CD4-positive, alpha-beta T cell treated with Interleukin-15 for 4 hours (primary cell): ENCODE measurements at places on chromosomes 3 and 15.
A peak's percentile ranks its signal among the peaks of the same experiment; 100 is the strongest.

- no peak for DNase-seq
These were observed 146.1 kb downstream of the SNRK start for GRCh38 chr3:43432462-43432861.

- no peak for DNase-seq
These were observed 308.5 kb upstream of the ROPN1 start for GRCh38 chr3:124300416-124300815.

DNA sequence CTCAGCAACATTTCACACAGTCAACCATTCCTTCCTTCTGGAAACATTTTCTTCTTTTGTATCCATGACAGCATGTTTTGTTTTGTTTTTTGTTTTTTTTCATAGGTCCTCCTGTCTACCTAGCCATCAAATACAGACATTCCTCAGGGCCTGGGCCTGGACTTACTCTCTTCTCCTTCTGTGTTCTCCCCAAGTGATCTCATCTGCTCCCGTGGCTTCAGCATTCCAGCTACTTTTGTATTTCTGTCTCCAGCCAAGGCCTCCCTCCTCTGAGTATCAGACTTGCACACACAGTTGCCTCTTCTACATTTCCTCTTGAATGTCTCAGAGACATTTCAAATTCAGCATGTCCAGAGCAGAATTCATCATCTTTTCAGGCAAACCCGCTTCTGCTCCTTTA lies 82.4 kb downstream of the HCN4 start:
- DNase-seq, result no peak

- DNase-seq, result no peak
These were observed 36.5 kb upstream of the HACD2 start for GRCh38 chr3:123621186-123621849.

DNA sequence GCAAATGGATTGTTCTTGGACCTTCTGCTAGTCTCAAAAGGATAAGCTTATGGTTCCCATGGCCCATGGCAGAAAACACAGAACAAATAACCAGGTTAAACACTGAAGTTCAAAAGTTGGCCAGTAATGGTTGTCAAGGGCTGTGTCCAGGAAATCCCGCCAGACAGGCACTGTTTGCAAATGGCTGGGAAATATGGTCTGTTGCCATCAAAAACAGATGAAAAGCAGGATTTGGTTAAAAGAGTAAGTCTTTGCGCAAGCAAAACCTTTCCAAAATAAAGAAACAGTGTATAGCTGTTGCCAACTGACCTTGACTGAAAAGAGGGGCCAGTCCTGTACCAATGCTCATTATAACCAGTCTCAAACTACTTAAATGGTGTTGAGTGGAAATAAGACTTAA lies 58.6 kb downstream of the WWTR1 start:
- DNase-seq, result no peak

GRCh38 chr3:102521246-102521645 lies 86.4 kb downstream of the ZPLD1 start:
- no peak for DNase-seq

DNA sequence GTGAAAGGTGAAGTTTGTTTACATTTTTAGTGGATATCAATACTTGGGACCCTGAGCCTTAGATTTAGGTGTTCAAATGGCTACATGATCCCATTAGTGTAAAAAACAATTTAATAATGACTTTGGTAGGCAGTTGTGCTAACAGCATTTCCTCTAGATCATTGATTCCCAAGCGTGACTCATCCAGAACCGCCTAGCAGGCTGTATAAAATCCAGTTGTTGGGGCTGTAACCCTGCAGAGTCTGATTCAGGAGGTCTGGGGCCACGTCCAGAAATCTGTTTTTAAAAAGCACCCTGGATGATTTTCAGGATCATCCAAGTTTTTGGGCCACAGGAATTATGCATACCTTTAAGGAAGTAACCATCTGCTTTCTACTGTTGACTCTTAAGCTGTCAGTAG lies 156.4 kb downstream of the TP63 start:
- DNase-seq, result no peak

DNA sequence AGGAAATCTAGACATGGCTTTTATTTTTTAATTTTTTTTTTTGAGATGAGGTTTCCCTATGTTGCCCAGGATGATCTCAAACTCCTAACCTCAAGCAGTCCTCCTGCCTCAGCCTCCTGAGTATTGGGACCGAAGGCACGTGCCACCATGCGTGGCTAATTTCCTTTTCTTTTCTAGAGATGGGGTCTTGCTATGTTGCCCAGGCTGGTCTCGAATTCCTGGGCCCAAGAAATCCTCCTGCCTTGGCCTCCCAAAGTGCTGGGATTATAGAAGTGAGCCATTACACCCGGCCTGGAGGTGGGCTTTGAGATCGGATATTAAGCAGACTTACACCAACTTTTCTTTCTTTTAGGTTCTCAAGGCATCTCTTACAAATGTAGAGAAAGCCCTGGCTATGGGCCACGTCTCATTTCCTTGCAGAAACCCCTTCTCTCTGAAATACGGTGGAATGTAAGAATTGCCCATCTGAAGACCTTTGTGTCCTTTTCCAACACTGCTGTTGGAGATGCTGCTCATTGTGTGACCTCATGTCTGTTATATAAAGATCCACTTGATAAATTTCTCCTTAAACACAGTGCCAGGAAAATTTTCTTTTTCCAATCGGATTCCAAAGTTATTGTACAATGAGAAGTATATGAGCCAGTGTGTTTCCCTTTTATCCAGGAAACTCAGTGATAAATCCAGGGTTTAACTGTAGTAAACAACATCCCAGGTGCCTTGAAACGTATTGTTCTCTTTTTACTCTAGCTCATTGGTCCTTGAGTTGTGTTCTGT lies 36.8 kb upstream of the CFAP161 start:
- no peak for DNase-seq

DNA sequence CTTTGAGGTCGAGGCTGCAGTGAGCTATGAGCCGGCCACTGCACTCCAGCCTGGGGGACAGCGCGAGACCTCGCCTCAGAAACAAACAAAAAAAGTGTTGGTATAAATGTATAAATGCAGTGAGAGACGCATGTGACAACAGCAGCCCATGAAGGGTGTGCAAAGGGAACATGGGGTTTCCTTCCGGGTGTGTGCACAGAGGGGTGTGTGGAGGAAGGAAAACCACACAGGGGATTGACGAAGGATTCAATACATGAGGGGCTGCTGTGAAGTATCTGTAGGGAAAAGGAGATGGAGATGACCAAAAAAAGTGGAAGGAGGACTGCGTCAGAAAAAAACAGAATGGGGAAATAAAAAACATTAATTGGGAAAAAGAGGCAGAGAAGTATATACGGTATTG lies 1.1 kb downstream of the MTFMT start:
- no peak for DNase-seq

- peak; percentile 36 for DNase-seq
These were observed 137.7 kb downstream of the BBX start for GRCh38 chr3:107660306-107660976.

DNA sequence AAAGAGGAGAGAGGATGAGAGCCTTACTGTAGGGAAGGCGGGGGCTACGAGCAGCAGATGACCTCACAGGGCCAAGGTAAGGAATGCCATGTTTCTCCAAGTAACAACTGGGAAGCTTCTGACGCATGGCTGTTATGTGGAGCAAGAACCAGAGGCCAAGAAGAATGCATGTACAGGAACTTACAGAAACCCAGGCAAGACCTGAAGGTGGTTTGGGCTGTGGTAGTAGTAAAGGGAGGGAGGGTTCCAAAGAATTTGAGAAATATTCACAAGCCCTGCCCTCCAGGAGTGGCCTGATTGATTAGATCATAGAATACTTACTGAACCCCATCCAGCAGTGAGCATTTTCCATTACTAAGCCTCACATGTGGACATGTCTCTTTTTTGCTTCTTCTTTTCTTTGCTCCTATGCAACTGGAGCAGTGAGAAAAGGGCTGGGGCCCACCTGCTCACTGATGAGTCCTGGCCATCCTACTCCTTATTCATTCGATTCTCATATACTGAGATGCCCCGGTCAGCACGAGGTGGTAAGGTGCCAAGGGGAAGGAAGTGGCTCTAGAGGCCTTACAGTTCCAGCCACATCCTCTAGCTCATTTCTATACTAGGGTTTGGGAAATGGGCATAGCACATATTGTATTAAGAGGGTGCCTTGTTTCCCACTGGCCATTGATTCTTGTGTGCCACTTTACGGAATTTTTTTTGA lies 8.3 kb upstream of the SLC12A8 start:
- DNase-seq, result no peak

DNA sequence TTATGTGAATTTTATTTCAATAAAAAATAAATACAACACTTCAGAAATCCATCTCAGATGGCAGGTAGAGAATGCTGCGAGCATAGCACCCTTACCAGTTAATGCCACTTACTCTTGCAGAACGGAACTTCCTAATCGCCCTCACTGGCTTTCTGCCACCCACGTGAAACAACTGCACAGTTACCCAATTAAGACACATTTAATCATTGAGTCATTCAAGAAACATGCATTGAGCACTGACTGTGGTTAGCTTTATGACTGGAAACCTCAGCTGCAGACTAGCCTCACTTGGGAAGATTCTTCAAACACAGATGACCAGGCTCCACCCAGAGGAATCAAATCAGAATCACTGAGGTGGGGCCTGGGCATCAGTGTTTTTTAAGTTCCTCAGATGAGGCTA lies 5.6 kb upstream of the MFGE8 start:
- no peak for DNase-seq

DNA sequence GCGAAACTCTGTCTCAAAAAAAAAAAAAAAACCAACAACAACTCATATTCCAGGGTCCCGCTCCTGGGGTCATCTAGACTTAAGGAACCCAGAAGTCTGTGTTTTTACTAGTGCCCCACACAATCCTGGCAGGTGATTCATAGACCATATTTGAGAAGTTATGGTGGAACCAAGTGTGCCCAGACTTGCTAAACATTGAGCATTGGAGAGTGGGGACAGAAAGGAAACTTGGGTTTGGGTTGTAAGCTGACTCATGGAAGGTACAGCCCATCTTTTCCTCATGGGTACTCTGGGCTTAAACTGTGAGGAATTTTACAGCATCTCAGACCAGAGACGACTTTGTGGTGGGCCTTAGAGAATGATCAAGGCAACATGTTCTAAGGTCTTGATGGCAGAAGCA lies 18.3 kb upstream of the IGF2BP2 start:
- no peak for DNase-seq

GRCh38 chr3:74353039-74353438 lies 261.4 kb downstream of the CNTN3 start:
- DNase-seq, result no peak

GRCh38 chr15:62913246-62913645 lies 129.3 kb upstream of the TPM1 start:
- DNase-seq, result no peak

GRCh38 chr3:50608278-50608677 lies 3.3 kb downstream of the CISH start:
- DNase-seq, result no peak

DNA sequence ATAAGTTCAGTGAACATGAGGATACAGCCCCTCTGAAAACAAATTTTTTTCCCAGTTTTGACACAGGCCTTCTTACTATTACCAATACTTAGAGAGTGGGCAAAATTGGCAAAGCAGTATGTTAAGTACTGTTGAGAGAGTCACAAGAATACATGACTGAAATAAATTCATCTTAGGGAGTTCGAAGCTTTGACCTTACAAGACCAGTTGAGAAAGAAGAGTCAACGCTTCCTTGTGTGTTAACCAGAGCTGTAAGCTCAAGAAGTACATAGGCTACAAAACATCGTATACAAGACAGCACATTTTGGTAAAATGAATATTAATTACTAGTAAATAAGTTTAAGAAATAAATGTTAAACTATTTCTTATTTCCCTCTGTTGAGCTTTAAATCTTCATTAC lies 164.4 kb upstream of the RORA start:
- no peak for DNase-seq

GRCh38 chr15:92149029-92149428 lies 244.7 kb upstream of the ST8SIA2 start:
- DNase-seq, result no peak

DNA sequence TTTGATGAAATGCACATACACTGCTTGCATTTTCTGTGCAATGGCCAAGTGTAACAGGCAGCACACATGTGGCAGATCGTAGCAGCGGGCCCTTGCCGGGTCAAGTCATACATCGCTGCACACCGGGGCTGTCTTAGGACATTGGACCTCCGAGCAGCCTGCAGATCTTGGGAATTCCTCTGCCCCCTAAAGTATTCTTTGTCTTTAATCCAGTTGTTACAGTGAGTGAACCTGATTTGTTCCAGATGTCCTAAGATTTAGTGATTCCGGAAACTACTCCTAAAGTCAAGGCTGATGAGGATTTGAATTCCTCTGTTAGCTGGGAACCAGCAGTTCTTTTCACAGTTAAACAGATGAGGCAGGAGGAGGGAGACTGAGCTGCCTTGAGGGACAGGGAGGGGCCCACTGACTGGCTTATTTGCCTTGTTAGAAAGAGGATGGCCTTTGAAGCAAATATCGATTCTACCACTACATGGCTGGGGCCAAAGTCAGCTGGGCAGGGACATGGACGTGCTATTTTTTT lies 190.7 kb upstream of the CTDSPL start:
- no peak for DNase-seq

DNA sequence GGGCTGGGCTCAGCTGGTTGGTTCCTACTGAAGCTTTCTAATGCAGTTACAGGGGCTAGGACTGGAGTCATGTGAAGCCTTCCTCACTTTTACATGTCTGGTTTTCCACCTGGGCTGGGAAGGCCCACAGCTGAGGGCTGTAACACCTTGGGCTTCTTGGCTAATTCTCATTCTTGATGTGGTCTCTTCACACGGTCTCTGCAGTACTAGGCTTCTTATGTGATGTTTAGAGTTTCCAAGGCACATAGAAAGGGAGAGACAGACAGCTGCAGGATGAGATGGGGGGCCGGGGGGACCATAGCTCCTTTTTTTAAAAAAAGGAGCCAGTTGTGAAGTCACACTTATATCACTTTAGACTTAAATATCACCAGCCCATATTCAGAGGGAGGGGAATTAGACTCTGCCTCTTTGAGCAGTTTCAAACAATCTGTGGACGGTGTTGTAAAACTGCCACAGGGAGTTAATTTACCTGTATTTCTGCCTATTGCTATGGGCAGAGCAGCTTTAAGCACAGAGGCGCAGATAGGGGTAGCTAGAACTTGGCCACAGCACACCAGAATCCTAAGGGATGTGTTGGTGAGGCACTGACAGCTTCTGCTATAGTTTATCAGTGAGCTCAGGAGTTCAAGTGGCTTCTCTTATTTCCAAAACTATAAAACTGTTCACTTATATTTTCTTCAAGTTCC lies 46.7 kb downstream of the NKIRAS1 start:
- DNase-seq, result no peak

- no peak for DNase-seq
These were observed 241.6 kb upstream of the KBTBD8 start for GRCh38 chr3:66756468-66757036.

- peak; percentile 82 for DNase-seq
These were observed 285.1 kb downstream of the LPP start for GRCh38 chr3:188439080-188439479.

- DNase-seq, result no peak
These were observed 23.8 kb upstream of the TM2D3 start for GRCh38 chr15:101675796-101676582.

GRCh38 chr15:100201376-100202280 lies 140.1 kb downstream of the ADAMTS17 start:
- DNase-seq, result no peak
